ENCODE measurements at places on chromosomes 4 and X. TPM values are rescaled to one million over a fixed set of nuclear protein-coding genes. Genes with fewer than 3 reads are reported as not detected.

Gene SUPT20HL1
- total RNA-seq = not detected

Gene COL4A5
- 49.1 TPM for total RNA-seq

Gene SHROOM4
- total RNA-seq = 1.9 TPM

Gene FGFBP1
- total RNA-seq = not detected

Gene PALLD
- 15.7 TPM for total RNA-seq

Gene TRIM61
- 0.68 TPM for total RNA-seq

Gene ZDHHC15
- 2.7 TPM for total RNA-seq

Gene DLG3
- 71.2 TPM for total RNA-seq

Gene GC
- not detected for total RNA-seq

Gene ETDB
- total RNA-seq = not detected

Gene RNF212
- 3.3 TPM for total RNA-seq

Gene TLL1
- total RNA-seq = not detected

Gene FAAH2
- total RNA-seq = 6.9 TPM

Gene AREG
- total RNA-seq = 0.24 TPM

Gene GABRG1
- total RNA-seq = 0.11 TPM

Gene CPE
- total RNA-seq = 10.0 TPM

Gene AKAP14
- not detected for total RNA-seq

Gene UGT8
- 13.6 TPM for total RNA-seq

Gene MSANTD1
- total RNA-seq = 0.83 TPM

Gene TCEAL7
- total RNA-seq = 2.7 TPM

Gene TAF7L
- not detected for total RNA-seq

Gene FAM149A
- total RNA-seq = 6.6 TPM

Gene DIAPH2
- total RNA-seq = 45.1 TPM

Gene RRH
- total RNA-seq = not detected

Gene WDFY3
- total RNA-seq = 54.6 TPM

Gene TMSB15A
- 66.4 TPM for total RNA-seq

Gene YY2
- total RNA-seq = 1.8 TPM

Gene MAGEE1
- total RNA-seq = 4.2 TPM

Gene RTL5
- 1.2 TPM for total RNA-seq

Gene CFI
- not detected for total RNA-seq
